ENCODE measurements at places on chromosomes 1 and 21.

DNA sequence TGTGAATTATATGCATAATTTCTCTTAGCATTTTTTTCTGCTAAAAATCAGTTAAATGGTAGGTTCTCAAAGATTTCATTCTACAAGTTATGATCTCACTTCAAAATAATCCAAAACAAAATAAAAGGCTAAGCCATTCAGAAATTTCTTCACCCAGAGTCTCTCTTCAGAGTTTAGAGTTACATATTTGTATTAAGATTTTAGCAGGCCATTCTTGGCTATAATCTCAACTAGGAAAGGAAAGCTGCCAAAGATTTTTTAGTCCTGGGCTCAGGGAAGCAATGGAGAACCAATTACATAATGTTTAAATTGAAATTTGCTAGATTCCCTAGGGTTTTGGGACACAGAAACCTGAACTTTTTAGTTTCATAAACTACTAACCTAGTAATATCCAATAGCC, 245.0 kb downstream of the USH2A start:
- no peak for DNase-seq

- DNase-seq: peak; percentile 45
These were observed 428.3 kb downstream of the KIF26B start for GRCh38 chr1:245583081-245583480.

DNA sequence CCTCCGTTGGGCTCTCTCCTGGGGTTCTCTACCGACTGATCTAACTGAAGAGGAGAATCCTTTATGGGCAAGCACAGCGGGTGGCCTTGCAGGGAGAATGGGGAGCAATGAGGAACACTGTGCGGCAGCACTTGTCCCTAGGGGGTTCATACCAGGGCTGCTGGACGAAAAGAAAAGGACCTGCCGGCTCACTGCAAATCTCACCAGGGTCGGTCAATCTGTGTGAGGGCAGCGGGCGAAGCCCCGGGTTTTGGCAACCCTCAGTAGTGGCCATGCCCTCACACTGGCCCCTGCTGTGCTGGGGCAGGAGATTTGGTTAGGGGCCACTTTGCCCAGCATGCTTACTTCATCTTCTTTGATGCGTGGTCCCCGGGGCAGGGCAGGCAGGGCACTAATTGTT, 5.9 kb downstream of the LHX9 start:
- no peak for DNase-seq

GRCh38 chr1:81129366-81129765, 671.4 kb upstream of the ADGRL2 start:
- DNase-seq: no peak

DNA sequence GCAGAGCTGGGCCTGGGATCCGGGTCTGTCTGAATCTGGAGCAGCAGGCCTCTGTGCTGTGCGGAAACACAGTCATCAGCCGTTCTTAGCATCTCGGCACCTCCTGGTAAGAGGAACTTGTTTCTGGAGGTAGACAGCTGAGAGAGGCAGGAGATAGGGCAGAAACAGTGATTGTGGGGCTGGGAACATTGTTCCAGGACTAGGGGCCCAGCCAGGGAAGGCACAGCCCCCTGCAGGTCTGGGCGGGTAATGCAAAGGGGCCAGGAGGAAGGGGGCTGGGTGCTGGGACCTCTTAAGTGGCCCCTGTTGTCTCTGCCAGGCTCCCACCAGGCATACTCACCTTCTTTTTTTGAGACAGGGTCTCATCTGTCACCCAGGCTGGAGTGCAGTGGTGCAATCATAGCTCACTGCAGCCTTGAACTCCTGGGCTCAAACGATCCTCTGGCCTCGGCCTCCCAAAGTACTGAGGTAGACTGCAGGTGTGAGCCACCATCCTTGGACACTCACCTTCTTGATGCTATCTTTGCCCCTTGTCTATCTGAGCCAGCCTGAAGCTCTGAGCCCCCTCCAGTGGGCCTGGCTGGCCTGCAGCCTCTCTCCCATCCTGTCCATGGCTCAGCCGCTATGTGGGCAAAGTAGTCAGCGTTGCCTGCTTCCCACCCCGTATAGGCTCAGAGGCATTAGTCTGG, 134.3 kb upstream of the ZBTB40 start:
- DNase-seq: peak; percentile 14

DNA sequence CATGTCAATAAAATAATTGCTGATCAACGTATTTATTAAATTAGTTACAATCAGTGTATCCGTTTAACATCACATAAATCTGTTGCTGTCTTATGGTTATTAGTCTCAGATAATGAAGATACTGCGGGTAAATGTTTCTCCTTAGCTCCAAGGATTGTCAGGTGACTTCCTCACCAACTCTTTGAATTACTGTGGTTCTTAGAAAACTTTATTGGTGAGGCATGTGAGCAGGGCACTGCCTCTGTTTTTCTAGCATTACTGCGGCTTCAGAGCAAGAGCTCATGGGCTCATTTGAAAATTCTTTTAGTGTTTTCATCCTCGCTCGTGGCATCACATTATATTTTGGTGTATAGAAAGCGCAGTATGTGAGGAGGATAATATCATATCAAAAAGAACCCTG, 555.9 kb downstream of the LMO4 start:
- DNase-seq: no peak

DNA sequence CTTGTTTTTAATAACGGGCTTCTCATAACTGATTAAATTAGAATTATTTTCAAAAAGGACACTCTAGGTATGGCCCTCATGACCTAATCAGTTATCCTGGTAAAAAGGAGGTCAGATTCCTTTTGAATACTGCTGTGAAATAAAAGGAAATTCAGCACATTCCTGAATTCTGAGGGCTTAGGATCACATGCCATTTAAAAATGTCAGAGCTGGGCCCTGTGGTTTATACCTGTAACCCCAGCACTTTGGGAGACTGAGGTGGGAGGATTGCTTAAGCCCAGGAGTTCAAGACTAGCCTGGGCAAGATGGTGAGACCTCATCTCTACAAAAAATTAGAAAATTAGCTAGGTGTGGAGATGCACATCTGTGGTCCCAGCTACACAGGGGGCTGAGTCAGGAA, 18.0 kb upstream of the RABGGTB start:
- DNase-seq: peak; percentile 37

DNA sequence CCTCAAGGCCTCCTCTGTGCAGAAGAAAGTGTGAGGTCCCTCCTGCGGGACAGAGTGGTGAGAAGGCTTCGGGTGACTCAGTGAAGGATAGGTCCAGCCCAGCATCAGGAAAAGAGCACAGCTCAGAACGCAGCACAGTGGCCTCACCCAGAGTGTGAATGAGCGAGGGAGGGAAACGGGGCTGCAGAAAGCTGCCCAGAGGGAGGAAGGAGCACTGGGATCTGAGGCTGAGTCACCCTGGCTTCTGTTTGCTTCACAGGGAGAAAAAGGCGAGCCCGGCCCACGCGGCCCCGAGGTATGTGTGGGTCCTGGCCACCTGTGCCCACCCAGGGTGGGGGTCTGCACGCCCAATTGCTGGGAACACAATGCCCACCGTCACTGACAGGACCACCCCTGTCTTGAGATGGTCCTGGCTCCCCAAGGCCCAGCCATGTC, 24.3 kb downstream of the COL6A2 start:
- peak; percentile 62 for DNase-seq

- no peak for DNase-seq
These were observed 23.8 kb upstream of the PCP4 start for GRCh38 chr21:39843483-39843882.
